ENCODE measurements at places on chromosomes 4 and X.

DNA sequence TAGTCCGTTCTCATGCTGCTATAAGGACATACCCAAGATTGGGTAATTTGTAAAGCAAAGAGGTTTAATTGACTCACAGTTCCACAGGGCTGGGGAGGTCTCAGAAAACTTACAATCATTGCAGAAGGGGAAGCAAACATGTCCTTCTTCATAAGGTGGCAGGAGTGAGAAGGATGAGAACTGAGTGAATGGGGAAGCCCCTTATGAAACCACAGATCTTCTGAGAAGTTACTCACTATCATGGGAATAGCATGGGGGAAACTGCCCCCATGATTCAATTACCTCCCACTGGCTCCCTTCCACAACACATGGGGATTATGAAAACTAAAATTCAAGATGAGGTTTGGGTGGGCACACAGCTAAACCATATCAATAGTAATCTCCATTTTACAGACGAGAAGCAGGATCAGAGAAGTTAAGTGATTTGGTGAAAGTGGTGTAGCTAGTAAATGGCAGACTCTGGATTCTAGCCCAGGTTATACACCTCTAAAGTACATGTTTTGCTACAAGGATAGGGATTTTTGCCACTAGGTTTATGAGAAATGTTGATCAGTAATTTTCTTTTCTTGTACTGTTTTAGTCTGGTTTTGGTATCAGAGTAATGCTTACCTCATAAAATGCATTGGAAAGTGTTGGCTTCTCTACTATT lies 47.3 kb upstream of the C1GALT1C1 start:
- peak; percentile 20 for DNase-seq

DNA sequence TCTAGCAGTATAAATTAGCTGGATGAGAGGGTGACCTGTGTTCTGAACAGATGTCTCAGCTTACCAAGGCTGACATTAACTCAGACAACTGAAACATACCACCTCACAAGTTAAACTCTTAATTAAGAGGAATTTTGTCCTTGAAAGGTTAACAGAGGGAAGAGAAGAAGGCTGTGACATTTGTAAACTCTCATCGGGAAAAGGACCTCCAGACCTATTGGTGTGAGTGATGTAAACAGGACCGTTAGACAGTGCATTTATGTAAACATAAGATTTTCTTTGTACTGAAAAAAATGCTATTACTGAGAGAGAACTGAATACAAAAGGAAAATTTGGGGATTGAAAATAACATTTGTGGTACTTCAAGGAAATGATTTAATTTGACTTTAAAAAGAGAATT lies 308.4 kb upstream of the DIAPH2 start:
- DNase-seq: no peak

GRCh38 chrX:139002319-139002718 lies 290.8 kb upstream of the FGF13 start:
- DNase-seq: no peak

GRCh38 chr4:83618431-83618830 lies 82.5 kb downstream of the GPAT3 start:
- no peak for DNase-seq

GRCh38 chr4:5500165-5500564 lies 208.2 kb downstream of the EVC2 start:
- no peak for DNase-seq

GRCh38 chrX:18886005-18886343 lies 97.9 kb downstream of the PHKA2 start:
- no peak for DNase-seq

DNA sequence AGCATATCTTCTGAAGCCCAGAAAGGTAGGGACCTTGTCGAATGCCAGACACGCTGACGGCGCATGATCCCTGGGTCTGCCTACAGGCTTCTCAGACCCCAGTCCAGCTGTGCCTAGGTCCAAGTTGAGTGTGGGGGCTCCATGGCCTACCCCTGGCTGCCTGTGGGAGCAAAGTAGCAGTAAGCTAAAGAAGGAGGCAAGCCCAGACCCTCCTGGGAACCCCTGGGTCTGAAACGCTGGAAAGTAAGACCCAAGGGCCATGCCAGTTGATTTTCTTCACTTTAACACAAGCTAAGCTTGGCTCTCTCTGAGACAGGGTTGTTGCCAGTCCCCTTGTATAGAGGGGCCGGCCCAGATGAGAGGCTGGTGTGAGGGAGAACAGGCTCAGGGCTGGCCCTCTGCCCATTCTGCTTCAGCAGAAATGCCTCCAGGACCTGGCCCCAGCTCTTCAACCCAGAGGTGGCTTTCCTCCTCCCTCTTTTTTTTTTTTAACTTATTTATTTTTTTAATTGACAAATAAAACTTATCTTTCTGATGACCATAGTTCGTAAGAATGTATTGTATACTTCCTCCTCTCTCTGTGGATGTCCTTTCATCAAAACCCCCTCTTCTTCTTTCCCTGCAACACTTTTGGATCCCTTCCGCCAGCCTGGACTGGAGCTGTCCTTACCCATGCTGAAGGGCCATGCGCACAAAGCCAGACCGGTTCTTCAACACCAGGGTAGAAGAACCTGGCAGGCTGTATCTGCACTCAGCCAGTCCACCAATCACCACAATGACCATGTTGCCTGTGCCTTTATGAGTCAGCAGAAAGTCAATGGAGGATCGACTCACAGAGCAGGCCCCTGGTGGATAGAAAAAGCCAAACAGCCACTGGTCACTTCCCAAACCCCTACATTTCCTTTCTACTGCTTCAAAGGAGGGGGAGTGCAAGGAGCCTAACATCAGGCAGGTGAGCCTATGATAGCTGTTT lies 7.1 kb downstream of the AWAT2 start:
- DNase-seq: no peak

- DNase-seq: no peak
Measured at GRCh38 chr4:25157081-25157480, 3.2 kb downstream of the SEPSECS start.

DNA sequence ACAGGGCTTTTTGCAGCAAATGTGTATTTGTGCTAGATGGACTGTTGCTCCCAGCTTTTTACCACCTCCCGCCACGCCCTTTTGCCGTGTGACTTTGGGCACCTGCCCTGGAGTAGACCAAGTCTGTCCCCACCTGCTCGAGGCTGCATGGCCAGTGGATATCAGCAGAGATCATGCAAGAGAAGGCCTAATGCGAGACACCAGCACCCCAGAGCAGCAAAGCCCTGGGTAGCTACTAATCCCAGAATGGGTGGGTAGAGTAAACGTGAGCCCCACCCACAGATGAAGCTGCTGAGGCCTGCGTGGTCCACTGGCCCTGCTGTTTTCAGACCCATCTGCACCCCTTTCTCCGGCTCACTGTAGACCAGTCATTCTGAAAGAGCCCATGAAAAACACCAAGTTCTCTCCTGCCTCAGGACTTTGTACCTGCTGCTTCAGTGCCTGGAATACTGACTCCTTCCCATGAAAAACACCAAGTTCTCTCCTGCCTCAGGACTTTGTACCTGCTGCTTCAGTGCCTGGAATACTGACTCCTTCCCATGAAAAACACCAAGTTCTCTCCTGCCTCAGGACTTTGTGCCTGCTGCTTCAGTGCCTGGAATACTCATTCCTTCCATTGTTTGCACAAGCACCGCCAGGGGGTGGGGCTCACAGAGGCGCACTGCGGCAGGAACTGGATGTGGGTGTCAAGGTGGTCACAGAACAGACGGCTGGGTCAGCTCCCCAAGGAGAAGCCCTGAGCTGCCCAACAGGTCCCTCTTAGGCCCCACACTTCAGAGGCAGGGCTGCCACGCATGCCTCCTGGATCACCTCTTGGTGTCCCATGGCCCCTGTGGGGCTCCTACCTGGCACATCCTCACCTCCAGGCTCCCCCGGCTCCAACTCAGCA lies 5.1 kb upstream of the TNIP2 start:
- no peak for DNase-seq

- DNase-seq: no peak
Measured at GRCh38 chr4:110122201-110122600, 76.2 kb downstream of the ELOVL6 start.

- DNase-seq: no peak
Measured at GRCh38 chr4:25608644-25609043, 47.0 kb upstream of the SLC34A2 start.

Measured in activated naive CD4-positive, alpha-beta T cell treated with anti-CD3 and anti-CD28 coated beads, Interleukin-2, amount 50 U/mL, for 16 hours (primary cell).